ENCODE measurements at places on chromosomes 1 and 21.
A peak's percentile ranks its signal among the peaks of the same experiment; 100 is the strongest.

DNA sequence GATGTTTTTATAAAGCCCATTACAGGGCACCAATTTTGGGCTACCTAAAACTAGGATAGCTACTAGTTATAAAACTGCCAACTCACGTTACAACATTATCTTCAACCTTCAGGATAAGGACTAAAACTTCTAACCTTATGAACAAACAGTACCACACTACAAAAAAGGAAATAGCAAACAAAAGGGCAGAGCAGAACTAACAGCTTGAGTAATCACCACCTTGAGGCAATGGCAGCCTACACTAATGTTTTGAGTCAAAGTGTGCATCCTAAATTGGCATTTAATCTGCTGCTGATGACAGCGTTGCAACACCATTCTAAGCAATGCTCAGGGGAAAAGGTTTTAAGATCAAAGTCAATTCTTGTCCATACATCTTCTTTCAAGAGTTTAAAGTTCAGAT lies 27.2 kb downstream of the PTP4A2 start:
- DNase-seq, result no peak

GRCh38 chr21:42233067-42233961 lies 14.4 kb downstream of the ABCG1 start:
- peak; percentile 91 for DNase-seq

- DNase-seq, result no peak
These were observed 17.7 kb downstream of the SDCCAG8 start for GRCh38 chr1:243273506-243273905.

DNA sequence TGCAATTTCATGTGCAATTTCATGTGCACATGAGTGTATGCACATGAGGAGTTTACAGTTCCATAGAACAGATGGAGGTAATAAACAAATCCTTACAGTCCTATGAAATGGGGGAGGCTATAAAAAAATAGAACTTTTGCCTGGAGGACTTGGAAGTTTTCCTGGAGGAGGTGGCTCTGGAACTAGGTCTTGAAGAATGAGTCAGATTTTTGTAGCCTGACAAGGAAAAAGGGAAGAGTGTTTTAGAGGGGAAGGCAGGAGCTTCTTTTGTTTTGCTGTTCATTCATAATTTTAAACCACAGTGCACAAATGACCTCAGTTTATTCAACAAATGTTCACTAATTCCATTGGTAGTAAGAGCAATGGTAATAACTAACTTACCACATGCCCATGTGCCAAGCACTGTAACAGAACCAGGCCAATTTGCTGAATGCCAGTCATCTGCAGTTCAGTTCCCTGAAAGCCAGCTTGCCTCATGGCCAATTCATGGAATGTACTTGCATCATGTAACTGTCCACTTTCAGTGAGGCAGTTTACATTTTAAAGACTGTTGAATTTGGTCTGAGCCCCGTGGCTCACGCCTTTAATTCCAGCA lies 2.7 kb downstream of the DIO1 start:
- DNase-seq, result no peak

DNA sequence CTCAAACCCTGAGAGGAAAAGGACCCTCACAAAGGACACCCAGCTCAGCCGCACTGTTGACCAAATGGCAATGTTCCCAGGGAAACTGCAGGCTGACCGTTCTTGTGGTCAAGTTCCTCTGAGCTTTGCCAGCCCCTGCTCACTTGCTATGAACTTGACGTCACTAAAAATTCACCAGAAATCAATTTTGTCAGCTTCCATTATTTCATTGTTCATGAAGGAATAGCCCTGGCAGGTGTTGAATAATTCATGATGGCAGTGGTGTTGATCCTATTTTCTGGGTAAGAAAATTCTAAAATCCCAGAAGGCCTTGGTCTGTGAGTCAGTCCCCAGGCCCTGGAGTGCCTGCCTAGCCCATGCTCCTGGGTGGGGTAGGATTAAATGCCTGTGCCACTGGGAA lies 318.9 kb downstream of the ZNF326 start:
- no peak for DNase-seq

- no peak for DNase-seq
These were observed 1.6 kb downstream of the PBX1 start for GRCh38 chr1:164560556-164560955.

DNA sequence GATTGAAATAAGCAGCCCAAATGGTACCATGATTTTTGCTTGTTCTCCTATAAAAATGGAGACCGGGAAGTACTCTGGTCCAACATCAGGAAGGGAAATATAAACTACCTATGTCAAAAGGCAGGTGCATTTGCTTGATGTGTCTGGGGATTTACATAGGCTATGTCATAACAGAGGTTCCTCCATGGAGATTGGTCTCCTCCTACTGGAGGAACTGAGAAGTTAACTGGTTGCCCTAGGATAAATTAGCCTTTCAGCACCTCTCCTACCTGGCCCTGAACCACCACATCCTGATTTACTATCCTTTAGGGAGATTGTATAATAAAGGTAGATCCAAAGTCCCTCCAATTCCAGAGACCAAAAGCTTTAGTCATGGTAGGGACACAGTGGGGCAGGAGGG lies 1109.3 kb upstream of the B3GALT2 start:
- peak; percentile 74 for DNase-seq

- DNase-seq, result no peak
These were observed 47.1 kb downstream of the MDM4 start for GRCh38 chr1:204563307-204563706.

All from CD4-positive, alpha-beta T cell treated with Interleukin-1 beta for 1 hour (primary cell).